ENCODE measurements at places on chromosomes 7 and 10.

- no peak for DNase-seq
Measured at GRCh38 chr10:43596546-43596945, 9.7 kb upstream of the ZNF485 start.

DNA sequence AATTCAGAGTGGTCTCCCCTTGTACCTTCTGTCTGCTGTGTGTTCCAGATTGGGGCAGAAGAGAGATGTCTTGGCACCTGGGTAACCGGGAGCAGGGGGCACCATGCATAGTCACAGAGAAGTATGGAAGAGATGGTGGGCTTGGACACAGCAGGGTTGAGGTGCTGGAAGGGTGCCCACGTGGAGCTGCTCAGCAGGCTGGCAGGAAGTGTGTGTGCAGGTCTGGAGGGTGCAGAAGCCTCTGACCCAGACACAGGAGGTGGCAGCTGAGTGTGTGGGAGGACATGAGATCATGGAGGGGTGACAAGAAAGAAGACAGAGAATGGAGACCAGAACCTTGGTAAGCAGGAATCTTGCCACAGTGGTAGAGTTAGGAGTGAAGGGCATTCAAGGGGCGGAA is 42.3 kb upstream of the DUSP5 start:
- peak; percentile 45 for DNase-seq

DNA sequence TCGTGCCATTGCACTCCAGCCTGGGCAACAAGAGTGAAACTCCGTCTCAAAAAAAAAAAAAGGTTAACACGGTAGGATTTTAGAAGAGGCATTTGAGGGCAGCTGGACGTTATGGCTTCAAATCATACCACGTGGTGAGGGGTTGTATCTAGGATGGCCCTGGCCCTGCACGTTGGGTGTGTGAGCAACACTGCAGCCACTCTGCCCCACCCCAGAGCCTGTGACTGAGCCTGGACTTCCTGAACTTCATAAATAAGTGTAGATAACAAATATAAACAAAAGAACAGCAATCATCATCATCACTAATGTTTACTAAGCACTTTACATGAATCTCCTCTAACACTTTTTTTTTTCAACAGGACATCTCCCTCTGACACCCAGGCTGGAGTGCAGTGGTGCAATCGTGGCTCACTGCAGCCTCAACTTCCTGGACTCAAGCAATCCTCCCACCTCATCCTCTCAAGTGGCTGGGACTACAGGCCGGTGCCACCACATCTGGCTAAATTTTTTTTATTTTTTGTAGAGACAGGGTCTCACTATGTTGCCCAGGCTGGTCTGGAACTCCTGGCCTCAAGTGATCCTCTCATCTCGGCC is 169.5 kb upstream of the FRMD4A start:
- peak; percentile 22 for DNase-seq

DNA sequence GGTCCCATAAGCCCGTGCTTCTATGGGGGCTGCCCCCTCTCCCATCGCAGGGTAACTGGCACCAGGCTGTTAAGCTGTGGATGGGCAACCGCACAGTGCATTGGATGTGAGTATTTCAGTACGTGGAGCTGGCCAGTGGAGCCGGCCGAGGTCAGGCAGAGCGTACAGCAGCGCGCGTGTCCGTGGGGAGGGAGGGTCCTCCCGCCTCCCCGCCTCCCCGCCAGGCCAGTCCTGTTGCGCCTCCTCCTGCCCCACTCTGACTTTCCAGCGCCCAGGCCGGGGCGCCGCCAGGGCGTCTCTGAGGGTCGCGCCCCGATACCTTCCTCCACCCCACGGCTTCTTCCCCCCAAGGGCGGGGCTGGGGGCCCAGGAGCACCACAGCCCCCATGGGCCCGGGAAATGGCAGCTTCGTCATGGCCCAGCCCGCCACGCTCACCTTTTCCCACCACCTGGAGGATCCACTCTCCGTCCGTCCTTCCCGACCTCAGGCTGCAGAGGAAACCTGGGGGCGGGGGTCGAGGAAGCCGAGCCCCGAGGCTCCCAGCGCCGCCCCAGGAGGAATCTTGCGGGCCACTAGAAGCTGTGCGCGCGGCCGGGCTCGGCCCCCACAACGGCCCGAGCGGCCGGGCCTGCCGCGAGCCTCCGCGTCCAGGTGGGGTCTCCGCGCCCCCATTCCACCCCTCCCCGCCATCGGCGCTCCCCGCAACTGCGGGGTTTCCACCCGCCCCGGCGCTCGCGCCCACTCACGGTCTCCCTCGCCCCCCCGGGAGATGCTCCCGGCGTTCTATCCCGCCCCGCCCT is 831 bp upstream of the PFKP start:
- no peak for DNase-seq

GRCh38 chr7:130927564-130927963 is 193.6 kb upstream of the KLF14 start:
- no peak for DNase-seq

DNA sequence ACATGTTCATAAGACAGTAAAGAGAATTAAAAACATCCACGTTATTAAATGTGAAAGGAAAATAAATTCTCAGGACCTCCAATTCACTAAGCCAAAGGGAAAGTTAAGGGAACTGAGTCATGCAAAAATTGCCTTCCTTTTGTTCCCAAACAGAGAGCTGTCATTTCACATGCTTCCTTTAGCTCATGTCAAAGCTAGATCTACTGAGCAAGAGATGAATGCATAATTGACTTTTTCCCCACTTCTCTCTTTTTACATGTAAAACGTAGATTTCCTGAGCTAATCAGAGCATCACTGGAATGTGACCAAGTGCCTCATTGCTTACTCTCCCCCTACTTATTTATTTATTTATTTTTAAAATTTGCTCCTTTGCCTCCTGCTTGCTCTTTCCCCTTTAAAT is 129.1 kb upstream of the AMPH start:
- DNase-seq: no peak

DNA sequence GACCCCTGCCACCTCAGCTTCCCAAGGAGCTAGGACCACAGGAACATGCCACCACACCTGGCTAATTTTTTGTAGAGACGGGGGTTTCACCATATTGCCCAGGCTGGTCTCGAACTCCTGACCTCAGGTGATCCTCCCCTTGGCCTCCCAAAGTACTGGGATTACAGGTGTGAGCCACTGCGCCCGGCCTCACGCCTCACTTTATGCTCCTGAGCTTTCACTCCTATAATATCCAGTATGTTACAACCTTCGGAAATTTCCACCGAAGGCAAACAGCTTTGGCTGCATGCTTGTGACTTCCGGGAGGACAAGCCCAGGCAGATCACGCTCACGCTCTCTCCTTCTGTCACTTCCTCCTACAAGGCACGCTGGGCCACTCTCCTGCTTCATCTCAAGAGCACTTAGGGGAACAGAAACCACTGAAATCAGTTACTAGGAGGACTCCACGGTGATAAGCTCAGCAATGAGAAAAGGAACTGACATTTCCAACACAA is 4.4 kb upstream of the MAD1L1 start:
- DNase-seq: no peak

GRCh38 chr10:113474752-113475151 is 78.1 kb upstream of the HABP2 start:
- no peak for DNase-seq

Measured in NK-92 treated with Interleukin-12 subunit alpha and Interleukin-12 subunit beta, amount 100 ng/mL, for 24 hours (cell line).